Osteocyte (in vitro differentiated cells): ENCODE measurements at places on chromosomes 2 and 18. TPM values are rescaled to one million over a fixed set of nuclear protein-coding genes. Genes with fewer than 3 reads are reported as not detected.

- DNase-seq, result no peak
Observed at GRCh38 chr2:18411626-18412025, 148.8 kb downstream of the RDH14 start.

- no peak for DNase-seq
Observed at GRCh38 chr2:11043245-11043644, 112.0 kb upstream of the SLC66A3 start.

DNA sequence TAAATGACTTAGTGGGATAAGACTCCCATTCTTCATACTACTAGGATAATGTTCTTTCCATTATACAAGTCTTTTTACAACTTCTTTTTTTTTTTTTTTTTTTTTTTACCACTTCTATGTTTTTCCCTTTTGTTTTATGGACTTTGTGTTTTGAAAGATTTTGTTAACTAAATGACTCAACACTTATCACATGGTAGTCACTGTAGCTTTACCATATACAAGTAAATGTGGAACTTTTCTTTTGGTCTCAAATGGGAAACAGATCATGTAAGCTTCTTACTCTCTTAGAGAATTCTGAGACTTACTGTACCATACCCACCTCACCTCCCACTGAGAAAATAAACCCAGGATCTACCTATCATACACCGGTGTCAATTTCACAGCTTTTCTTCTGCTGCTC lies 590.3 kb upstream of the CDH2 start:
- DNase-seq, result no peak

DNA sequence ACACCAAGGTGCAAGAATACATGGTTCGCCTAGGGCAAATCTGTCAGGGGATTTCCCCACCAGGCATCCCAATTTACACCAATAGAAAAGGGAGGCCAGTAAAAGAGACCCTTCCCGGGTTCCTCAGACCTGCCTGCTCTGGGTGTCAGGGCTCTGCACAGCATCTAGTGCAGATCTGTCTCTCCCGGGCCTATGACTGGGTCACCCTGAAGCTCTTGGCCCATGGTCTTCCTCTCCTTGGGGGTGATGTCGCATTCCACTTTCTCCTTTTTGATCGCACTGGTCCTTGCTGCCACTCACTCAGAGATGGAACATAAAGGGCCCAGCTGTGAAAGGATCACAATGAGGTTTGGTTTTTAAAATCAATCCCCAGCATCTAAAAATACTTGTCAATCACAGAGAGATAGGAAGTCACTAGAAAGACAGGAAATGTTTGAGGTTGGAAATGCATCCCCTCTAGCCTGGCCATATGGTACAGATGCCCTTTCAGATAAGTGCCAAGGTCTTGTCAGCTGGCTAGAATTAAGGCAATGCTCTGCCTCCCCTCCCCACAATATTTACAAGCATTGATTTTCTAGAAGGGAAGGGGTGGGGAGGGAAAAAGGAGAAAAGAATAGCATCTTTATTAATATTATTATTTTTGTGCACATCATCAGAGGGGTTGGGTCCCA lies 34.9 kb upstream of the AFTPH start:
- DNase-seq, result peak; percentile 54

DNA sequence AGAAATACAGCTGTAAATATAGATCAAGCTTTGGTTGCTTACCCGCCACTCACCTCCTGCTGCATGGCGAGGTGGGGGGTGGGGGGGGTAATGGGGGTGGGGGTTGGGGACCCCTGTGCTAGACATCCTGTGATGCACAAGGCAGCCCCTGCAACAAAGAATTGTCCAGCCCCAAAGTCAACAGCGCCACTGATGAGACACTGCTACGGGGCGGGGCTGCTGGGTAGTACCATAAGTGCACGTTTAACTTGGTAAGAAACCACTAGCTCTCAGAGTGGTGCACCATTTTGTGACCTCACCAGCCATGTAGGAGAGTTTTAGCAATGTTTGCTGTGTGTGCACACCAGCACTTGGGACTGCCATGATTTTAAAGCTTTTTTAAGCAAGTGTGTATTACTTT lies 40.3 kb downstream of the SNORC start:
- no peak for DNase-seq

GRCh38 chr18:44672506-44672905 lies 8.2 kb upstream of the SETBP1 start:
- no peak for DNase-seq

- peak; percentile 86 for DNase-seq
Observed at GRCh38 chr2:158967731-158968395, 577 bp upstream of the TANC1 start.

Gene KRTCAP3
- 2.3 and 3.2 TPM in 2 replicates for total RNA-seq

Gene KCNE4
- 3.5 and 3.7 TPM in 2 replicates for total RNA-seq

Gene DSC2
- 1.2 and 1.6 TPM in 2 replicates for total RNA-seq

Gene FZD7
- total RNA-seq, result 37.0 and 37.8 TPM in 2 replicates
